Activated naive CD4-positive, alpha-beta T cell treated with anti-CD3 and anti-CD28 coated beads, Interleukin-2, amount 10 ng/mL, durations not matched to agents 7 days and 5 days (primary cell): ENCODE measurements at places on chromosomes 7 and 10.
A peak's percentile ranks its signal among the peaks of the same experiment; 100 is the strongest.

DNA sequence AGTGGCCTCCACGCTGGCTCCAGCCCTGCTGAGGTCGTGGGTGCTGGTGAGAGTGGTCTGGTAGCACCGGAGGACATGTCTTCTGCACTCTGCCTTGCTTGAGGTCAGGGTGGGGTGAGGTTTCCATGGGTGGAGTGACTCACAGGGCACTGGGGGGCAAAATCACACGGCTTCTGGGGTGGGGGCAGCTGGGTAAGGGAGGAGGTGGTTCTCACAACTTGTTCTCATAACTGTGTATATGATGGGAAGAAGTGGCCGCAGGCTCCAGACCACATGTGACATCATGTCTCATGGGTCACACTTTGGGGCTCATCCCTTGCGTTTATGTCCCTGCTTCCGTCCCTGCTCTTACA is 884 bp upstream of the PRF1 start:
- no peak for DNase-seq

GRCh38 chr10:88288320-88289059 is 294.6 kb downstream of the RNLS start:
- DNase-seq: no peak

GRCh38 chr7:117951691-117952280 is 78.5 kb upstream of the CTTNBP2 start:
- no peak for DNase-seq

- no peak for DNase-seq
These were observed 203.1 kb downstream of the TFEC start for GRCh38 chr7:115827305-115828045.

GRCh38 chr7:1663223-1663622 is 6.9 kb upstream of the ELFN1 start:
- peak; percentile 25 for DNase-seq

DNA sequence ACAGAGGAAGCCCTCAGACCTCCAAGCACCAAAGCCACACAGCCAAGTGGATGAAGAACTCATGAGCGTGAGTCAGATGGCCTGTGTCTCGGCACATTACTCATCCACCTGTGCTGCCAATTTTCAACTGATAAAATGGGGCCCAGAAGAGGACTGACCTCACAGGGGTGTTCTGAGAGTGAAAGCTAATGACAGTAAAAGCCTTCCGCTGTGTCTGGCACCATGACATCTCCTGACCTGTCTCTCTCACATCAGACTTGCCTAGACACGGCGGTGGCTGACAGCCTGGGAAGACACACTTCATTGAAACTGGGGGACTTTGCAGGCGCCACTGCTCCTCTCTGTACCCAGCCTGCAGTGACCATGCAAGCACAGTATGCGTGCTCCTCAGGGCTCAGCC is 8.3 kb upstream of the SLC18A3 start:
- no peak for DNase-seq

- DNase-seq: no peak
These were observed 392.9 kb downstream of the KCNMA1 start for GRCh38 chr10:77244746-77245145.

DNA sequence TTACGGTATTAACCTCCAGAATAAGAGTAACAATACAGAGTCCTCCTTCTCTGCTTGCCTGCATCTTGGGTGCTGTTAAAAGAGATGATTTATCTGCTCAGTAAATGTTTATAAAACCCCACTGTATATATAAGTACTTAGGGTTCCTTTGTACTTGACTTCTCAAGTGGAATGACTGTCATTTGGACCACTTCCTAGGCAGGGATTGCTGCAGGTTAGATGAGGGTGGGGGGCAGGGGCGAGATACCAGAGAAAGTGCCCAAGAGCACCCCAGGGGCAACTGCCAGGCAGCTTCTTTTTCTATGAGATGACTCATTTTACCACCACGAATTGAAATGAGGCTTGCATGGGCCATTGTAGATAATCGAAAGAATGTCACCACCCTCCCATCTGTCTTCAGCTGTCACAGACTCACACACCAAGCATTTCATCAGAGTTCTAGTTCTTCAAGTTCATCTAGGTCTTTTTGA is 421.9 kb upstream of the GALNT17 start:
- no peak for DNase-seq

GRCh38 chr10:119025776-119026175 is 3.7 kb upstream of the NANOS1 start:
- DNase-seq: no peak

DNA sequence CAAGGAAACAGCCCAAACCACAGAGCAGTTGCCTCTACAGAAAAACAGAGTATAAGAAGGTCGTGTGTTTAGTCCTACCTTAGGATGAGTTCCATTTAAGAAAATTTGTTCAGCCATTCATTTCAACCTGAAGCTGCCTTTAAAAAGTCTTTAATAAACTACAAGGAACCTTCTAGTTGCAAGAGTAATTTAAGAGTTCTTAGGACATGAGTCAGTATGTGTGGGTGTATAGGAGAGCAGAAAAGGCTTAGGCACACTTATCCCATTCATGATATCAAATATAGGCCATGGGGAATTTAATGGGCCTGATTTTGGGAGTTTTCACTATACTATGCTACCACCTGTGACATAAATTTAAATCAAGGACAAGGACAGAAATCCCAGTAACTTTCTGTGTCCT is 496.8 kb downstream of the TFEC start:
- no peak for DNase-seq

- DNase-seq: no peak
These were observed 103.8 kb upstream of the PCDH15 start for GRCh38 chr10:54904833-54905232.

- no peak for DNase-seq
These were observed 24.1 kb downstream of the VIPR2 start for GRCh38 chr7:159120540-159120919.

DNA sequence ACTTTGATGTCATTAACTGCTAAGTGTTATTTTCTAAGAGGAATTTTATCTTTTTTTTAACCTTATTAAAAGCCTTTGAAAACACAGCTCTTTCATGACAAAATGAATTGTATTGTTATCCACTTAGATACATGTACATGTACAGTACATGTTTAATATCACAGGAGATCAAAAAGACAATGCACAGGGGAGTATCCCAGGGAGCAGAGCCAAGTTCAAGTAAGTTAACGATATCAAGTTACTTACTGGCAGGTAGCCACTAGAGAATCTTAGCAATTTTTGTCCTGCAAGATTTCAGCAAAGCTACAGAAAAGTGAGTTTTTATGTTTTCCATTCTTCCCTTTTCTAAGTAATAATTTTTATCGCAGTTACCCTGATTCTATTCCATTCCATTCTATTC is 33.9 kb upstream of the ARL4A start:
- DNase-seq: no peak

DNA sequence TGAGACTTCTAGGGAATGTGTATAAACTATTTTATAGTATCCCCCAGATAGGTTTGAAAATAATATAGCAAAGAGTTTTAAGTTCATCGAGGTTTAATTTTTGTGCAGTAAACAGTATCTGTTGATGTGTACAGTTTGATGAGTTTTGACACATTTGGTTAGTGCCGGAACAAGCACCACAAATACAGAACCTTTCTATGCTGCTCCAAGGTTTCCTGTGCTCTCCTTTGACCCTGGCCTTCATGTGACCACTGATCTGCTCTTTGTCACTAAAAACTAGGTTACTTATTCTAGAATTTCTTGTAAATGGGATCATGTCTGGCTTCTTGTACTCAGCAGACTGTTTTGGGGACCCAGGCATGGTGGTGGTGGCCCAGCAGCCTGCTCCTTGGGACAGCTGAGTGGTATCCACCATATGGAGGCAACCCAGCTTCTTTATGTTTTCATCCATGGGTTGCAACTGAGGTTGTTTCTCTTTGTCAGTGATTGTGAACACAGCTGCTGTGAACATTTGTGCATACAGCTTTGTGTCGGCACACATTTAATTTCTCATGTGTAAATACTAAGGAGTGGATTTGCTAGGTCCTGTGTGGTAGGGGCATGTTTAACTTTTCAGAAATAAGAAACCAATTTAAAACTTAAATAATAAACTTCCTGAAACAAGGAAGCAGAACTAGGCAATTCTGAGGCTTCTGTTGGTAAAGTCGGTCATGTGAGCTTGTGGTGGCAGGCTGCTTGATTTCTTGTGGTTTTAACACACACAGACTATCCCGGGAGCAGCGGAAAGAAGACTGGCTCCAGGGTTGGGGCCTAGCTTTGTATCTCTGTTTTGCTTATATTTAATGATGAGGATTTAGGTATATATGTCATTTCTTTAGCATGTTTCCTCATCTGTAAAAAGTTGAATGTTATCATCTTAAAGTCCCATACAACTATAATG is 219.4 kb downstream of the ABCA13 start:
- DNase-seq: no peak

GRCh38 chr7:104450861-104451260 is 122.5 kb downstream of the LHFPL3 start:
- no peak for DNase-seq

GRCh38 chr10:83553366-83553765 is 585.9 kb upstream of the GHITM start:
- no peak for DNase-seq

DNA sequence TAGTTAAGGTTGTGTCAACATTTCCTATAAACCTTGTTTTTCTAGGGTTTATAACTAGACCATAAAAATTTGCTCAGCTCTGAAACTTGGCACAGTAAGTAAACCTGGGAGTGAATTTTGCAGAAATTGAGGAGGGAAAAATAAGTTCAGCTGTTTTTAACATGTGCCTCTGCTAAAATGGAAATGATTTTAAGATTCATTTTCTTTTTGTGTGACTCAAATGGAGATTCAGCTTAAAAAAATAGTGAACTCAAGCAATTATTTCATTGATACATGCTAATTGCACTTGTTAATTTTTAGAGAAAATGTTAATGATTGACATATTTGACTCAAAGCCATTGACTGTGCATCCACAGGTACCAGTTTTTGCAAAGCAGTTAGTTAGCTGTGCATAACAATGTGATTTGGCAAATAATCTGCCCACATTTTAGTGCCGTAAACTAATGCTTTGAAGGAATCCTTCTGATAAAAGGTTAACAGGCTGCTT is 68.5 kb upstream of the ZNF438 start:
- DNase-seq: no peak

DNA sequence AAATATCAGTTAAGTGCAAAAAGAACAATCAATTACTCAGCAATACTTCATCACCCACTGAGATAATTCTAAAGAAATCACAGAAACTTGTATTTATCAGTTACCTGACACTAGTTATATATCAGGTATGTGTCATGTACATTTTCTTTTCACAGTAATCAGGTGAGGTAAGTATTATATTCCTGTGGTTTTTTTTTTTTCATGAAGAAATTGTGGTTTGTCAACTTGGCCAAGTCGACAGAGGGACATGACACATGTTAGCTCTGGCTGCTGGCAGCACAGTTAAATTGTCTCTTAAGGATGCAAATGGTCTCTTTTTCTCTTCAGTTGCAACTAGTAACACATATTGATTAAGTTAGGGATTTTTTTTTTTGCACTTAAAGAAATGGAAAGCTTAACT is 13.7 kb upstream of the GPR141 start:
- no peak for DNase-seq

DNA sequence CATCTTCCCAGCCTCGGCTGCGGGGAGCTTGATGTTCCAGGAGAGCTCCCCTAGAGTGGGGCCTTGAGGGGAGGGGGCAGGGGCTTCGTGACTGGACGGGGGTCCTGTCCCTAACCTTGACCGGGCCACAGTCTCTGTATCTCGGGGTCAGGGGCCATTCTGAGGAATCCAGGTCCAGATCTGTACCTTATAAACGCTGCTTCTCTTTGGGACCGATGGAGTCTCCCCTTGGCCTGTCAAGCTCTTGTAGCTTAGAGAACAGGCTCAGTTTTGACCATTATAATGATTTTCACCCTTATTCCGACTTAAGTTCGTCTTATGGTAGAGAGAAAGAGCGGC is 831 bp downstream of the ZKSCAN5 start:
- DNase-seq: no peak

GRCh38 chr10:48444266-48444665 is 137.8 kb downstream of the MAPK8 start:
- no peak for DNase-seq

- no peak for DNase-seq
These were observed 258.0 kb upstream of the PRKCQ start for GRCh38 chr10:6838118-6838517.

DNA sequence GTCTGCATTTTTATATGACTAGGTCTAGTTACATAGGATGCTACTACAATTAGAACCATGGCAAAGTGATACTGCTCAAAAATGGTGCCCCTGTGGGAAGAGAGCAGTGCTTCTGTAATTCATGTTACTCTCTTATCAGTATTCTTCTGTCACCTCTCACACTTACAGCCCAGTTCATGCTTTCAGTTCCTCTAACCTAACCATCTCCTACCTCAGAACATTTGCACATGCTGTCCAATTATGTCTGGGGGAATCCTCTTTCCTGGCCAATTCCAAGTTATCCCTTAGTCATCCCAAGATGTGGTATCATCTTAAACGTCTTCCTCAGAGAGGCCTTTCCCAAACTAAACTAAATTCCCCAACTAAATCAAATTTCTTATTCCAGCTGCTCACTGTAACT is 190.2 kb downstream of the RELN start:
- no peak for DNase-seq

DNA sequence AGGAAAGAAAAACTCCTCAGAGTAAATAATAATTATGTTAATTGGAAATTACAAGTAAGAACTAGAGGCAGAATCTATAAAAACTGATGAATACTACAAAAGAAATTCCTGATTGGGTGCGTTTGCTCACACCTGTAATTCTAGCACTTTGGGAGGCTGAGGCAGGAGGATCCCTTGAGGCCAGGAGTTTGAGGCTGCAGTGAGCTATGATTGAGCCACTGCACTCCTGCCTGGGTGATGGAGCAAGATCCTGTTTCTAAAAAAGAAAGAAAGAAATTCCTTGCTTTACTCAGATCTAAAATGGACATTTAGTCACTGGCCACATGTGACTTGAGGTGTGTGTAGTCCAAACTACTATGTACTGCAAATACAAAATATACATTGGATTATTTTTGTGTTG is 42.0 kb downstream of the MCU start:
- no peak for DNase-seq

DNA sequence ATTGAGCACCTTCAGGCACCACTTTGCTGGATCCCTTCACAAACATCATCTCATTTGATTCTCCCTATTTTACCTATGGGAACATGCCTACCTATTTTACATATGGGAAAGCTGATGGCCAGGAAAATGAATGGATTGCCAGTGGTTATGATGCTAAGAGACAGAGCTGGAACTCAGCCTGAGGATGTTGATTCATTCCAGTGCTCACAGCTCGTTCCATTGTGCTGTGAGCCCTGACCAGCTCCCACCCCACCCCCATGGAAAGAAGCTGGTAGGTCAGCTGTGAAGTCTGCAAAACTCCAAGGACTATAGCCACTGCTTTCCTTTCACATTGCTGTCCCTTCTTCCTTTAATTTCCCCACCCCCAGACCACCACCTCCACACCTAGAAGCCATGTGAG is 9.6 kb downstream of the UBTD1 start:
- DNase-seq: no peak

DNA sequence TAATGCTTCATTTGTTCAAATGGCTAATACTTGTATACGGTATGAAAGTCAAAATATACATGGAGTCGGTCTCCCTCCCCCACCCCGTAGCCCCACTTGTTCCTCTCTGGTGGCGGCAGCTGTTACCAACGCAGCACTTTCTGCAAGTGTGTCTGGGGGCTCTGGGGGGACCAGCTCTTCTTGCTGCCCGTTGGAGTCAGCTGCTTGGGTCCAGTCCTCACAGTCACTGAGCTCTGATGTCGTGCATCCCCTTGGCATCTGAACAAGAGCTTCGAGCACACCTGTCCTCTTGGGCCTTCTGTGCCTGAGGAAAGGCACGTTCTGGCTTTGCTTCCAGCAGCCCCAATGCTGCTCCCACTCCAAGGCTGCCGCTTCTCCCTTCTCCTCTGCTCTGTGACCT is 493.1 kb downstream of the PLXNA4 start:
- no peak for DNase-seq

GRCh38 chr7:31234836-31235605 is 105.5 kb downstream of the NEUROD6 start:
- DNase-seq: no peak
